ENCODE measurements at places on chromosomes 1 and 21. TPM values are rescaled to one million over a fixed set of nuclear protein-coding genes. Genes with fewer than 3 reads are reported as not detected.

DNA sequence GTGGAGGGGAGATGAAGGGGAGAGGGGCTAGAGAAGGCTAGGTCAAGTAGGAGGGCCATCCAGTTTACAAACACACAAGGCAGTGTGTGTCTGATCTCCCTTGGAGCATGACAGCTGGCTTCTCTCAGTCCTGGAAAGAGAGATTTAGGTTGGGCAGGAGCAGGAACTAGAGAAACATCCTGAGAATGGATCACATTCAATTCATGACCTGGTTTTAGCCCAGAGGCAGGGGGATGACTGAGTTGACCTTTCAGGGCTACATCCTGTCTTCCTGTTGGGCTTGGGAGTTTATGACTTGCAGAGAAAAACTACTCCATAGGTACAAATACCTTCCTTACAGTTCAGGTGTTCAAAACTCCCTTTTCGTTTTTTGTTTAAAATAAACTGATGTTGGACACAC is 97.0 kb downstream of the IGSF21 start:
- no peak for DNase-seq

GRCh38 chr1:66197120-66197519 is 336.8 kb upstream of the SGIP1 start:
- no peak for DNase-seq

DNA sequence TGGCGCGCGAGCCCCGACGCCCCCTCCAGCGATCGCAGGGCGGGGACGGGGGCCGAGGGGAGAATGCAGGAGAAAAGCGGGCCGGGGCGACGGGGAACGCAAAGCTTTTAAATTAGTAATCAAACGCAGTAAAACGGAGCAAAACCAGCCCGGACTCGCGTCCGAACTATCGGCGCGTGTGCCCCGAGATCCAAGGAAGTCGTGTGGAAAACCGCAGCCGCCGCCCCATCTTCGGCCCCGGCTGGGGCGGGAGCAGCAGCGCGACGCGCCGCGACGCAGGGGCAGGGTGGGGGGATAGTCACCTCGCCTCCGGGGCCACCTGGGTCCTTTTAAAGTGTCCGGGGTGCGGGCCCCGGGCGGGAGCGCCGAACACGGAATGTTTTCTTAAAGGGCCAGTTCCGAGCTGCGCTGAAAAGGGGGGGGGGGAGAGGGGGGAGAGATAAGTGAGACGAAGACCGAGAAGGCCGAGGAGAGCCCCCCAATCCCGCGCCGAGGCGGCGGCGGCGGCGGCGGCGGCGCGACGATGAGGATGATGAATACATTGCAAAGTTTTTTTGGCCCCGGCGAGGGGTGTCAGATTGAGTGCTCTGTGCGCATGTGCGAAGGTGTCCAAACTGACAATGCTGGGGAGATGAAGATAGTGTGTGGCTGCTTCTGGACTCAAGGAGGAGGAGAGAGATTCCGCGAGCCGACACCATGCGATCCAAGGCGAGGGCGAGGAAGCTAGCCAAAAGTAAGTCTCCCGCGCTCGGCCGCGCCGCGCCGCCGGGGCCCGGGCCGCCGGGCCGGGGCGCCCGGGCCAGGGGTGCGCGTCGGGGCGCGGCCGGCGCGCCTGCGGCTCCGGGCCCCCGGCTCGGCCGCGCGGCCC is at the start of gene PRDM16:
PRDM16 (plus strand) TSS at position 640 of the 868 bp plus-strand sequence; CDS start at position 697, 57 bp downstream.
- no peak for DNase-seq

GRCh38 chr1:234881893-234882771 is 246.5 kb downstream of the TOMM20 start:
- no peak for DNase-seq

- DNase-seq = no peak
These were observed 11.0 kb downstream of the DMRTB1 start for GRCh38 chr1:53470155-53470554.

DNA sequence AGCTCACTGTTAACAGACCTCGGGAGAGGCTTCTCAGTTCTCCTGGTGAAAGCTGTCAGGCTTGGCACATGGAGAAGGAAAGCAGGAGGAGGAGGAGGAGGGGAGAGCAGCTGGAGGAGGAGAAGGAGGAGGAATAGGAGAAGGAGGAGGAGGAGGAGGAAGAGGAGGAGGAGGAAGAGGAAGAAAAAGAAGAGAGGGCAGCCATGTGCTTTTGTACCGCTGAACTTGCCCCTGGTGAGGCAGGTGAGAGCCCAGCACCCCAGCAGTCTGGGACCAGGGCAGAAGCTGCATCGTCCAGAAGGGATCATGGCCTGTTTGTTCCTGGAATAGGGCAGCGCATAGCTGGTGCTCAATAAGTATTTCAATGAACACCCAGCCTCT is 21.3 kb upstream of the GRHL3 start:
- DNase-seq = no peak

OR2T29 gene
- not detected for polyA plus RNA-seq

DNA sequence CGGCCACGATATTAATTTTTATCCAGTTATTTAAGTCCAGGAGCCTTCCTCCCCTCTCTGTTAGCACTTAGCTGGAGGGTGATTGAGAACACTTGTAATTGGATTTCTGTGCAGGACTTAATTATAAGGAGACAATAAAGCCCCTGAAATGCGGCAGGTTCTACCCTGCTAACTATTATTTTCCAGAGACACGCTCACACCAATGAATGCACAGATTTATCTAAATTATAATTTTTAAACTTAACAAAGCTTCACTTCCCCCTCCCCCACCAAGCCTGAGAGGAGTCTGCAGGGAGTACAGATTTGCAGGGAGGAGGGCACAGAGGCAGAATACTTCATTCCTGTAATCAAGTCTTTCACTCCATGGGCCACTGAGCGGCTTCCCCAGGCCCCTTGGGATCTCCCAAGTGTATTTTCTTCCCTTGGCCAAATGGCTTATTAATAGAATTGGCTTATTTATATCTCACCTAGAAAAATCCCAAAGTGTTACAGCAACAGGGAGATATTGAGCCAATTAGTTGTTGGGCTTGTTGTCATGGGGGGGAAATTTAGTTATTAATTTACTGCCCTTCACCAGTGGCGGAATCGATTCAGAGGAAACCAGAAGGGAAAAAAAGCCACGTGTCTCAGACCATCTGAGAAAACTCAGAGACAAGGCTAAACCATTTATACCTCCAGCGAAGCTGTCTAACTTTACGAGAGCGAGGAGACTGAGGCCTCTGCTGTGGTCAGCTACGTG is 99.0 kb upstream of the CD34 start:
- DNase-seq = no peak
